ENCODE measurements at places on chromosomes 2 and 18.

- no peak for DNase-seq
These were observed 1141.8 kb downstream of the RPIA start for GRCh38 chr2:89833116-89833779.

GRCh38 chr2:197092431-197092830, 165.9 kb upstream of the PGAP1 start:
- DNase-seq = no peak

DNA sequence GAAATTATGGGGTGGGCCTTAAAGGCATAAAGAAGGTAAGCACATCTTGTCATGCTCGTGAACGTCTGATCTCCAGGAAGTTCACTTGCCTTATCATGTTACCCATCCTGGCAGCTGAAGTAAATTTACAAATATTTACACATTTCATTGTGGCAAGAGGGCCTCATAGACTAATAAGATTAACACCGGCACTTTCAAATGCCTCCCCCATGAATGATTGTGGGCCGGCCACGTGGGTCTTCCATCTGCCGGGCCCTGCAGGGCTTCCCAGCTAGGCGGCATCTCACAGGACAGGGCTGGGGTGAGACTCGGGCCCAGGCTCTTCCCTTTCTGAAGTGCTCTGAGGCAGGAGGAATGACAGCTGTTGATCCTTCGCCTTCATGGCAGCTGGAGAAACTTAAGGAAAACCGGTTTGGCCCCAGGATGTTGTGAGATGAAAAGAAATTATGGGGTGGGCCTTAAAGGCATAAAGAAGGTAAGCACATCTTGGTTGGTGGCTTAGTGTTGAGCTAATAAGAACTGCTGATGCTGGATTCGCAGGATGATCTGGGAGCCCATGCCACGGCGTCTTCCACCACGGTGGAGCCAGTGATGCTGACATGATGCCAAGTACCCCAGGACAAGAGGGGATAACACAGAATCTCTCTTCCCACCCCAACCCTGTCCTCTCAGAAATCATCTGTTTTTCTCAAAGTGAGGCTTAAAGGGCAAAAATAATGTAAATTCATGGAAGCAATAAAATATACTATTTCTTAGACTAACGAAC, 176.3 kb downstream of the SEPTIN10 start:
- DNase-seq = no peak

DNA sequence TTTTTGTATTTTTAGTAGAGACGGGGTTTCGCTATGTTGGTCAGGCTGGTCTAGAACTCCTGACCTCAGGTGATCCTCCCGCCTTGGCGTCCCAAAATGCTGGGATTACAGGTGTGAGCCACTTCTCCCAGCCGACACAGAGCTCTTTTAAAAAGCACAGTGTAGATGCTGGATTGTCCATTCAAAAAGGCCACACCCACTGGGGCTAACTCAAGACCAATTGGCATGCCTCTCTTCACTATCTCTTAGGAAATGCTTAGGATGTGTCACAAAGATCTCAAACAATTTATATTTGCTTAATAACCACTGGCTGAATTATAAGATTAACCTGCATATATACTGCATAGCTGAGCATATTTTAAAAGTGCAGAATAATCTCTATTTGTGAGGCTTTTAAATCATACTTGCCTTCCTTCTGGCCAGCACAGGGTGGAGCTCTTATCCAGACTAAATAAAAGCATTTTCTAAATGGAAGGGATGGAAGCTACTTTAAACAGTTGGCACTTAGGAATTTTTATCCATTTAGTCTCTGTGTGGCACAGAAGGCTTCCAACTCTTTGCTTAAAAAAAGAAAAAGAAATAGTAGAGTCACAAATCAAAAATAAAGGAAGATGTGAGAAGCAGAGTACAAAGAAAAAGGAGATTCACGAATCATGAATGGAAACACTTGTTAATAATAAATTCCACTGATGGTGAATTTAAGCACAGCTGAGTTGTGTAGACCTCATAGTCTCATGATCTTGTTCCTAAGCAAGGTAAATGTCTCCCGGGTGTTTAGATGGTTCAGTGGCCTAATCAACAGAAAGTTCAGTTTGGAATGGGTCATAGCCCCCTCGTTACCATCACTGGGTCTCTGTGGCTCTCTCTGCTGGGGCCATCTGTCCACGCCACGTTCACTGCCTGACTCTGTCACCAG, 22.4 kb downstream of the CRYGD start:
- no peak for DNase-seq

DNA sequence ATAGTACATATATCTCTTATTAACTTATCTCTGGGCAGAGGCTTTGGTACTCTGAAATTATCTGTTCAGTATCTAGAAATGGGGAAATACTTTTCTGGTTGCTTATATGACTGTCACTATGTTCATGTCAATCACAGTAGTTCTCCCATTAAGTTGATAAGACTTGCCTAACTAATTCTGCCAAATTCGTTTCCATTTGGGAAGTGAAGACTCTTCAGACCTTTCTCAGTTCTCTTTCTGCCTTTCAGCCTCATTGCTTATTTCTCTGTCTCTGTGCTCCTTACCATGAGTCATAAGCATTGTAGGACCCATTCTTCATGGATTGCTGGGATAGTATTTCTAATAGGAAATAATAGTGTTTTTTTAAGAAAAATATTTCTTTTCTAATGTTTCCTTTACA, 113.5 kb downstream of the PHLPP1 start:
- DNase-seq = no peak

GRCh38 chr18:4906856-4907255, 290.2 kb downstream of the AKAIN1 start:
- no peak for DNase-seq

GRCh38 chr2:175490360-175490791, 308.9 kb upstream of the ATP5MC3 start:
- no peak for DNase-seq
